Stimulated activated CD8-positive, alpha-beta memory T cell treated with anti-CD3 and anti-CD28 coated beads, Interleukin-4, amount 100 ng/mL, for 1 hour (primary cell): ENCODE measurements at places on chromosomes 7 and 10.

DNA sequence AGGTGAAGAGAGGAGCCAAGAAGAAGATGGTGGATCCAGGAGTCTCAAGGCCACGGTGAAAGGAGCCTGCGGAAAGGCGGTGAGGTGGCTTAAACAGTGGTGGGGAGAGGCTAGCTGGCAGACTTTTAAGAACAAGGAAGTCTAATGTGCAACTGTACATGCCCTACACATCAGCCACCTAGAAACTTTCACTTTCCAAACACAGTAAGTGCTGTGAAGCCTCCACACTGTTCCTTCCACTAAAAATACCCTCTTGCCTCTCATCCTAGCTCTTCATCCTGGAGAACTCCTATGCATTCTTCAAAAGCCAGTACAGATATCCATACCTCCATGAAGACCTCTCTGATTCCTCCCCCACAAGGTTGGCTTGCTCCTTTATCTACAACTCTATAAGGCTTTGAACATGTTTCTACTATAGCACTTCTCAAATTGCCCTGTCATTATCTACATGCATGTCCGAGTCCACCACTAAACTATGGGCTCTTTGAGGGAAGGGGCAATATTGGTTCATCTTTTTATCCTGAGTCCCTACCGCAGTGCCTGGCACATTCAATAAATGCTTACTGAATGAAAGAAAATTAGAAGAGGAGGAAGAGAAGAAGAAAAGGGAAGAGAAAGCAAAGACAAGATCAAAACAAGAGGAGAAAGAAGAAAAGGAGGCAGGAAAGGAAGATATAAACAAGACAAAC, 54.2 kb downstream of the DNAJC12 start:
- no peak for DNase-seq

DNA sequence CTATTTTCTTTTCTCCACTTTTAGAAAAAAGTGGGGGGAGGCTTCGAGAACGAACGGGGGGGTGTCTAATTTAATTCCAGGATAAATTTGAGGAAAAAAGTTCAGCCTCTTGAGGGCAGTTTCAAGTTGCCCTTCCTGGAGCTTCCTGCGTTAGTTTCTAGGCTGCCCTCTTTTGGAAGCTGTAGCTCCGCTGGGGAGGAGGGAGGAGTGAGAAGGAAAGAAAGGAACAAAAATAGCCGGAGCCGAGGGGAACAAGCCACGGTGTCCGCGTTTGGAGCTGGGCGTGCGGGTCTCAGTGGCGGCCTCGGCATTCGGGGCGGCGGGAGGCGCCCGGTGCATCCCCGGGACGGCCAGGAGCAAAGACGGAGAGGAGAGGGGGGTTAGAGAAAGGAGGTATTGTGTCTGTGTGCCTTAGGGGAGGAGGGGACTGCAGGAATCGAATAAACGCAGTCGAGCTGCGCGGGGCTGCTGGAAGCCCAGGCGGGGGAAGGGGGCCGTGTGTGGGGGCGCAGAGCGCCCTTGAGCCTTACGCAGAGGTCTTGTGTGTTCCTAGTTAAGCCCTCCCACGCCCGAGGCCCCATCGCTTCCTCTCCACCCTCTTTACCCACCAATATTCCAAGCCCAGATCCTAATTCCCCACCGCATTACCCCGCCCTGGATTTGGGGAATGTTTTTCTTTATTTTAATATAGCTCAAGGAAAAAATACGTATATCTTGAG, 2.0 kb upstream of the TNRC18 start:
- no peak for DNase-seq

DNA sequence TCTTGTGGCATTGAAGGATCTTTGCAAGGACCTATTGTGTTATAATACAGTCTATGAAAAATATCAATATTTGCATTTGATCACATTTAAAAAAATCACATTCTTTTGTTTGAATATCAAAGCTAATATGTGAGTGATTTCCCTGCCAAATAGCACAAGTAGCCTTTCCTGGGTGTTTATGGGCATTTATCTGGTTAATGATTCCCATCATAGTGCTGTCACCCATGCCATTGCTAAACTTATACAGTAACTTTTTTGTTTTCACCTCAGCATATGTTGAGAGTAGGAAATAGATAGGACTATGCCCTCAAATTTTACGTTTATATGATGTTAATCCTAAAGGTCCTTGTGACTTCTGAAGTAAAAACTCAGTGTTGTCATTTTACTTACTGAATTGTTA, 136.9 kb downstream of the CFTR start:
- DNase-seq: no peak

DNA sequence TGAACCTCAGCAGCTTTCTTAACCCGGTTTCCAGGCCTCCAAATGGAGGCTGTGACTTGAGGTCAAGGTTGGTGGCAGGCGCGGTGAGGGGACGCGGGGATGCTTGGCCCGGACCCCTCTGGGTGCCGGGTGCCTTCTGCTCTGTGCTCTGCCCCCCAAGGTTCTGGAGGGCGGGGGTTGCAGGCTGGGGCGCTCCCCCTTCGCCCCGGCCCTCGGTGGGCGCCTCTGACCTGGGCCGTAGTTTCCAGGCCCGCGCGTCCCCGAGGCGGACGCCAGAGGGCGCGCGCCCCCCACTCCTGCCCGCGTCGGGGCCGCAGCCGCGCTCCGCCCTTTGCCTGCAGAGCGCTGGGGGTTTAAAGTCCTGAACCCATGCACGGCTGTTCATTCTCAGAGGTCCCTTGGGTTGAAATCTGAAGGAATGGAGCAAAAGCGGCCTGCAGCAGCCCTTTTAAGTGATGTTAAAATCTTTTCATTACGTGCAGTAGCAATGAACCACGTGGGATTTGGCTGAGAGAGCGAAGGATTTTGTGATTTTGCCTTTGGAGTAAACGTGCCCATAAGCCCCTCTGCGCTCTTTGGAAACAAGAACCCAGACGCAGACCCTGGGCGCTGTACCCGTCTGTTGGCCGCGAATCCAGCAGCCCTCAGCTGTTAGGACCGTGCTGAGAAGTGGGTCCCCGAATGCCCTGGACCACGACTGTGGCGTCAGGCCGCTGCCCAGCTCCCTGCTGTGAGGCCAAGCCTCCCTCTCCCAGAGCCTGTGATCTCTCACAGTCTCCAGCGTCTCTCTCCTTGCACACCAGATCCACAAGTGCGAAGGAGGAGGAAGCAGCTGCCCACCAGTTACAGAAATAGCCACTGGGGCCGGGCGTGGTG, 135.0 kb downstream of the ACTR3B start:
- no peak for DNase-seq

GRCh38 chr7:44201813-44202212, 1.0 kb downstream of the YKT6 start:
- no peak for DNase-seq

GRCh38 chr10:3047596-3047995, 19.8 kb upstream of the PFKP start:
- no peak for DNase-seq

- no peak for DNase-seq
Observed at GRCh38 chr10:77648472-77648871, 10.9 kb upstream of the KCNMA1 start.

DNA sequence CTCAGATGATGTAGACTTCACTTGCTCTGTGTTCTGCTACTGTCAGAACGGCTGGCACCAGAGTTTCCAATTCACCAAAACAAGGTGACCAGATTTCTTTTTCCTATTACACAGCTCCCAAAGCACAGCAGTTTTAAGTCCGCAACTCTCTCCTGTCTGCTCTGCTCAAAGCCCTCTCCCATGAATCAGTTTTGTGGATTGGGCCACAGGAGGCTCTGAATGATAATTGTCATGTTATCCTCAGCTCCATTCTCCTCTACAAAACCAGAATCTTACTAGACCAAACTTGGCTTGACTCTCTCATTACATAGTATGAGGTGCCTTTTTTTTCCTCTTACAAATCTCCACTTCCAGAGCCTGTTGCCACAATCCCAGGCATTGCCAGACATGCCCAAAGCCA, 223.5 kb downstream of the SNX13 start:
- no peak for DNase-seq

GRCh38 chr7:97078023-97078969, 39.2 kb upstream of the SDHAF3 start:
- no peak for DNase-seq

- no peak for DNase-seq
Observed at GRCh38 chr10:131451407-131452015, 140.0 kb upstream of the TCERG1L start.

DNA sequence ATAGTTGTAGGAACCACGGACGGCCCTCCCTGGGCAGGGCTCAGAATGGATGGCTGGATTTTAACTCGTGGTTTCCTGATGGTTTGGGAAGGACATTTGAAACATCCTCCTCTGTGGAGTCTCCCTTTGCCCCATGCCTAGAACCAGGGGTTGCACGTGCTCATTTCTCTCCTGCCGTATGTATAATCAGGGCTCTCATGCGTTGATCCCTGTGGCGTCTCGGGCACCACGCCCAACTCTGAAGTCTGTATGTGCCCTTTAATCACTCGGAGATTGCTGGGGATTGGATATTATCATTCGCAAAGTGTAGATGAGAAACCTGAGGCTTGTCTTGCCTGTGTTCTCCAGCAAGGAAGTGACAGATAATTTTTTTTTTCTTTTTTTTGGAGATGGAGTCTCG, 257.1 kb downstream of the CAMK1D start:
- DNase-seq: no peak

DNA sequence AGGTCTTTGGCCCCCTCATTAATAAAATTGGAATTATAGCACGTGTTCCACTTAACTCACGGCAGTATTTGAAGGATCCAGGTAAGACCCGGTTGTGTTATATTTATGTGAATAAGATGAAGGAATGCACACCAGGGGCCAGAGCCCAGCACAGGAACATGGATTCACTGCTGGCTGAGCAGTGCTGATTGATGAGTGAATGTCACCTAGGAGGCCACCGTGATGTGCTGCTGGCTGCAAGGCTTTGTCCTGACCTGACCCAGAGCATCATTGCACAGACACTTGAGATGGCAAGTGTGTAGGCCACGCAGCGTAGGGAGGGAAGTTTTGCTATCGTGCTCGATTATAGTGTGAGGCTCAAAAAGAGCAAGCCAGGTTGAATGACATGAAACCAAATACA, 350.7 kb upstream of the MGMT start:
- DNase-seq: no peak

DNA sequence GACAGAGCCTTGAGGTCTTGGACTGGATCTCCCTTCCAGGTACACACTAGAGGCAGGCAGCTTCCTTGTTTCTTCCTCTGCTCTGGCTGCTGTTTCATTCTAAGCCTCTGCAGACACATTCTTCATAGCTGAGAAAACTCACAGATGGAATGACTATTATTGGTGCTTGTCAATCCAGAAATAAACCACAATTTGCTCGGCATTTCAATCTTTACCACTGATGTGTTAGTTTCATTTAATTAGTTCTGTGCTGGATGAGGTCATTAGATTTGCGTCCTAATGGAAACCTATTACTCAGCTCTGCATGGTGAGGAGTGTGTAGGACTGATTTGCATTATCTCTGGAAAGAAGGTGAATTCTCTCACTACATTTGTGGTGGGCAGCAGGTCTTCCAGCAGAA, 392.5 kb downstream of the NRG3 start:
- DNase-seq: no peak

DNA sequence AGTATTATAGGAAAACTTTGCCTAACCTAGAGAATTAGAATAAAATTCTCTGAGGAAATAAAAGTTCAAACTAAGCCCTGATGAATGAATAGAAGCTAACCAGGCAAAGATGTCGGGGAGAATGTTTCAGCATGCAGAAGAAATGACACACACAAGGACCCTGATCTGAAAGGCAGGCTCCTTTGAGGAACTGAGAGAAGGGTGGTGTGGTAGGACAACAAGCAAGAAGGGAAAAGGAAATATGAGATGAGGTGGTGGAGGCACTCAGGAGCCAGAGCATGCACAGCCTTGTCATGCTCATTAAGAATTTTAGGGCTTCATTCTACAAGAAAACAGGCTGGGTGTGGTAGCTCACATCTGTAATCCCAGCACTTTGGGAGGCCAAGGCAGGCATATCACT, 90.6 kb downstream of the ARHGAP12 start:
- no peak for DNase-seq

DNA sequence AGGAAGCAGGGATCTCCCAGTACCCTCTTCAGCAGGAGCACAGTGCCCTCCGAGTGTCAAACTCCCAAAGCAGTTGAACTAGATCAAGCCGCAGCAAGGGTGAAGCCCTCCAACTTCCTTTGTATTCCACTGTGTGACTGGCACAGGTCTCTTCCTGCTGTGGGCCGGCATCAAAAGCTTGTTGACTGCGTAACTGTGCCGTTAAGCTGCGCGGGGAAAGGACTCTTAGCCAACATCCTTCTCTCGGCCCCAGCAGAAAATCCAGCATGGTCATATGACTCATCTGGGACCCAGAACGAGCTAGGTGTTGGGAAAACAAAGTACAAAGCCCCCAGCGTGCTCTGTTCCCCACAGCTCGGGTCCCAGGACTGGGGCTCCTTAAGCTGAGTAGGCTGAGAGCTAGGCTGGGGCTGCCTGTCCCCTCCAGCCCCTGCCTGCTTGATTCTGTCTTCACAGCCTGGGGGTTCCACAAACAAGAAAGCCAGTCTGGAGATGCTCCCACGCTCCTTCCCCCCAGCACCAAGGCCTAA, 52.2 kb downstream of the COL17A1 start:
- DNase-seq: no peak

DNA sequence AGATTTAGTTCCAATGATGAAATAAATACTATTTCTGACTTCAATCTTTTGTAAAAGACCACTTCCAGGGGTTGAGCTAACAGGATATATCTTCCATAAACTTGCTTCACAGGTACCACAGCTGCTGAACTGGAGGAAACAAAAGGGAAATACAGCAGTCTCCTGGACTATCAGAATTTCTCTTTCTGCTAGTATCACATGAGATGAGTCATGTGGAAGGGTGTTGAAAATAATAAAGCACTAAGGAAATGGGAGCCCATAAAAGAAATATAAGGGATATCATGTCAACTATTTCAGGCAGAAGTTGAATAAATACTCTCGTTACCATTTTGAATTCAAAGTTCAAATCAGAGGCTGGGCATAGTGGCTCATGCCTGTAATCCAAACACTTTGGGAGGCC, 250.3 kb upstream of the NFE2L3 start:
- DNase-seq: no peak

DNA sequence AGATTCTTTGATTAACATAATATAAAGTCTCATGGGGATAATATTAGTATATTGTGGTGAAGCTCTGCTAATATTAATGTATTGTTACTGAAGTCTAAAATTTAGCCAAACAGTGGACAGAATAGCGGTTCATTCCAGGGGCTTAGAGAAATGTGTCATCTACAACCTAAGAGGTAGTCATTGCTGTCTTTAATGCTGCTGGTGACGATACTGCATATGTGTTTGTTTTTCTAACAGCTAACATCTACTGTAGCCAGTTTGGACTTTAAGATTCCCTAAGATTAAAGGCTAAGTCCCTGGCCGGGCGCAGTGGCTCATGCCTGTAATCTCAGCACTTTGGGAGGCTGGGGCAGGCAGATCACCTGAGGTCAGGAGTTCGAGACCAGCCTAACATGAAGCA, 102.0 kb upstream of the SAMD8 start:
- no peak for DNase-seq

DNA sequence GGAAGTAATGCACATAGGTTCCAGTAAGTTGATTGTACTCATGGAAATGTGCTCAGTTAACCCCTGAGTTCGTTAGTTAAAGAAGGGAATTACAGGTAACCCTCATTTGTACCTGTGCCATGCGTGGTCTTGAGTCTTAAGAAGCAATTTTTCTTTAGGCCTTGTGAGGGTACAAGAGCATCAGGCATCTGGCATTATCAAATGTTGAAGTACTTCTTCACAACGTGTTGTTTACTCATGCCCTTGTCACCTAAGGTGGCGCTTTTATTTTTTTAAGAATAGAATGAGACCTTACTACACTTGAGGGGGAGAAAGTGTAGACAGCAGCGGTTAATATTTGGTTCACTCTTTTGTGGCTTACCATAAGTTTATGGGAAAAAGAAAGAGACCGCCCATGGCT, 167.1 kb downstream of the VTI1A start:
- no peak for DNase-seq
